ENCODE measurements at places on chromosomes 4 and X.

GRCh38 chrX:14050709-14051108, 21.0 kb upstream of the GEMIN8 start:
- no peak for DNase-seq

- no peak for DNase-seq
These were observed 748.2 kb upstream of the ATOH1 start for GRCh38 chr4:93080316-93080715.

- DNase-seq = no peak
These were observed 1232.4 kb downstream of the STIM2 start for GRCh38 chr4:28093071-28093470.

DNA sequence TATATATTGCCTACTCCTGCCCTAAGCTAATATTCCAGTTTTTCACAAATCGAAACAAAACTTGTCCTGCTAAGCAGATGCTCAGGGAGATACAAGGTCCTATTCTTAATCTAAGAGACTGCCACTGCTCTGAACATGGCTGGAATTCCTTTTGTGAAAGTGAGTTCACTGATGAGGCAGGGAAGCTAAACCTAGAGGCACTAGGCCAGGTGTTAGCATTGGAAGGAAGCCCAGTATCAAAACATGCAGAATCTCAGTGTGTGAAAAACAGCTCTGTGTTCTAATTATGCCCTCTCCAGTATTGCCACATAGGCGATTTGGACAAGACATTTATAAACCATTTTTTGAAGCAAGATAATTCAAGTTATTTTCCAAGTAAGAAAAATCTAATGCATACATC, 47.6 kb downstream of the ABCG2 start:
- DNase-seq = no peak

DNA sequence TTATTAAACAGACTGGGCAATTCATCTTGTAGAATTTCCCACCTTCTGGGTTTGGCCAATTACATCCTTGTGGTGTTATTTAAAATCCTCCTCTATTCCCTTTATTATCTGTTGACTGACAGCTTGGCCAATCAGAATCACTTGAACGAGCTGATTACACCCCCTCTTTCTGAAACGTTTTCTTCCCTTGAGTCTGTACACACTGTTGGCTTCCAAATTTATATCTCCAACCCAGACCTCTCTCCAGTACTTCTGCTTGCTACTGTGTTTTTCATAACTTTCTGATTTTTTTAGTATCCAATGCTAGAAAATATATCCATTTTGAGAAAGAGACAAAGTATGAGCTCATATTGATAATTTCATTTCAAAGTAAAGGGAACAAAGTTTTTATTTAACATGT, 14.8 kb downstream of the CD38 start:
- DNase-seq = no peak

DNA sequence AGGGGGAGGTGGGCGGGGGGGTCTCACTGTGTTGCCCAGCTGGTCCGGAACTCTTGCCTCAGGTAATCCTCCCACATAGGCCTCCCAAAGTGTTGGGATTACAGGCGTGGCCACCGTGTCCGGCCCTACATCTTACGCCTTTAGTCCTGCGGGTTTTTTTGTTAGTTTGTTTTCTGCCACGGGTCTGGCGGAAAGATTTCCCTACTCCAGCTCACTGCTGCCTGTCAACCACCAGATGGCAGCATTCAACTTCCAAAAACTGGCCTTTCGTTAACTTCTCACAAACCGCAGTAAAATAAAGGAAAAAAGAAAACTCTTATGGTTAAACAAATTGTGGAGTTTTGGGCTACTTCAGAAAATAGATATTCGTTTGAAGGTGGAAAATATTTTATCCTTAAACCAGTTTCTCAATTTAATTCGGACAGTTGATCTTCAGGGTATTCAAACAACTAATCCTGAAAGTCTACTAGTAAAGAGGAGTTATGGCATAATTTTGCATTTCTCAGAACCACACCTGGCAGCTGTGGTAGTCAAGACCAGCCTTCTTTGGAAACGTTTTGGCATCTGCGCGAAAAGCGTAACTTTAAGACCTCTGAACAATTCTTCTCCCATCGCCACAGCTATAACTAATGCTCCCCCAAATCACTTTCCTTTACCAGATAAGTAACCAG, 41.1 kb downstream of the LUZP4 start:
- DNase-seq = peak; percentile 64

DNA sequence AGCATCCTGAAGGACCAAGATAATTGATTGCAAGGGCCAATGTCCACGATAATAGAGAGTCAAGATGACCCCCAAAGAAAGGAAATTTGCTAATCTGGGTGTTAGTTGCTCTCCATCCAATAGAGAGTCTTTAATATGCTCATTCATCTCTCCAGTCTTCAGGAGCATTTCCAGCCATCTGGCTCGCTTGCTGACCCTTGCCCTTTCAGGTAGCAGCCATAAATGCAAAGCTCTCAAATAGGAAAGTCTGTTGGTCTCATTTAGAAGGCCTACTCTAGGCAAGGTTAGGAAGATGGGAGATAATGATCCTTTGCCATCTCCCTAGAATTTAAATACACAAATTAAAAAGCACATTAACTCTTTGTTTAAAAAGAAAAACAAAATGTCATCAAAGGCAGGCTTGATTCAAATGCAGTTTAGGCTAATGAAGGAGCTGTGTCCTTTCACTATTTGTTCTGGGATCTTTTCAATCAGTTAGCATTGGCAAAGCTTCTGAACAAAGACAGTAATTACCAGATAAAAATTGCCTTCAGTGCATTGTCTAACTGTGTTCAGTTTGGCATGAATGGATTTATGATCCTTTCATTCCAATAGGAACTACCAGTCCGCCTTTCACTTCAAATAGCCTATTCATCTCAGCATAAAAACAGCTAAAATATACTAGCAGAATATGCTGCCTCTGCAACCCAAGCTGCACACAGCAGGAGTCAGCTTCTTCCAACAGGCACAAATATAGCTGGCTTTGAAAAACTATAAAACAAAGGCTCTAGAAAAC, 49.6 kb upstream of the ATXN3L start:
- DNase-seq = no peak

DNA sequence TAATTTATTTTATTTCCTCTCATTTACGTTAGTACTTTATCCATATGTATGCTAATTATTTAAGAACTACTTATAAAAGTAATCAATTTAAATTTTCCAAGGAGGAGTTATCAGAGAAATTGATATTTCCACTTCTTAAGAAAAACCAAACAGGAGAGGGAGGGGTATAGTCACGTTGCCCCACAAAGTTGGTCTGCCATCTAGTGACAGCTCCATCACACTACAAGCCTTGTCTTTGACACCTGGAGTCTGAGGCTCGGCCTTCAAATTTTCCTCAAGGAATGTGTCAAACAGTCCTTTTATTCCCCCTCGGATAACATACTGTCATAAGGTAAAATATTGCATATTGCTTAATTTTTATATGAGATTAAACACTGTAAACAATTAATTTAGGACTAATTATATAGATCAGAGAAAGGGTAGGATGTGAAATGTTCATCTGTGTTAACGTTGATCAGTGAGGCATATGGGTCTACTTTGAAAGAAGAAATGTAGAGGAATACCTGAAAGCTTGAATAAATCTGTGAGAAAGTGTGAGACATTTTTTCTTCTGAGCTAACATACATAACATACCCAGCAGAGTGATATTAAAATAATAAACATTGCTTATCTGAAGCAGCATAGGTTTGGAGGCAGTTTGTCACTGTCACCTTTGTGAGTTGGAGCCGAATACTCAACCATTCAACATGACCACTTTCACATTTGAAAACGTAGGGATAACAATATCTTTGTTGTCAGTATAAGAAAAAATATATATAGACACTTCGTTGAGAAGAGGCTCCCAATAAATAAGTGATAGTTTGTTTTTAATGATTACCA, 114.4 kb downstream of the GLRA3 start:
- DNase-seq = peak; percentile 39

- DNase-seq = peak; percentile 42
These were observed 32.1 kb upstream of the MTNR1A start for GRCh38 chr4:186587416-186588018.

GRCh38 chr4:179128299-179128698, 1686.1 kb upstream of the AGA start:
- DNase-seq = no peak

- no peak for DNase-seq
These were observed 49.2 kb downstream of the FBXW7 start for GRCh38 chr4:152486429-152487389.

DNA sequence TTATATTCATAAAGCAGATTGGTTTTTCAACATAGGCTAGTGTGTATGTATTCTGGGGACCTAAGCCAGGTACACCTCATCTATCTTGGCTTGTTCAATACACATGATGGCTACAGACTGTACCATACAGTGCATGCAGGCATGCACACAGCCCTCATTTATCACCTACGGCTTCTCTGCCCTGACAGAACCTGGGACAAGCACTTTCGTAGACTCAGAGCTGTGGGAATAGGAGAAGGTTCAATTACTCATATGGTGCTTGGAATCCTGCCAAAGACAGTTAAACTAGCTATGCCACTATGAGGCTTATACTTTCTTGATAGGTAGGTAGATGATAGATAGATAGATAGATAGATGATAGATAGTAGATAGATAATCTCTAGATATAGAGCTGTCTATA, 457.2 kb downstream of the GALNTL6 start:
- no peak for DNase-seq

GRCh38 chrX:46587158-46587557, 13.6 kb downstream of the CHST7 start:
- no peak for DNase-seq

All from H9 (cell line).